ENCODE measurements at places on chromosomes 7 and 10.
A peak's percentile ranks its signal among the peaks of the same experiment; 100 is the strongest.

DNA sequence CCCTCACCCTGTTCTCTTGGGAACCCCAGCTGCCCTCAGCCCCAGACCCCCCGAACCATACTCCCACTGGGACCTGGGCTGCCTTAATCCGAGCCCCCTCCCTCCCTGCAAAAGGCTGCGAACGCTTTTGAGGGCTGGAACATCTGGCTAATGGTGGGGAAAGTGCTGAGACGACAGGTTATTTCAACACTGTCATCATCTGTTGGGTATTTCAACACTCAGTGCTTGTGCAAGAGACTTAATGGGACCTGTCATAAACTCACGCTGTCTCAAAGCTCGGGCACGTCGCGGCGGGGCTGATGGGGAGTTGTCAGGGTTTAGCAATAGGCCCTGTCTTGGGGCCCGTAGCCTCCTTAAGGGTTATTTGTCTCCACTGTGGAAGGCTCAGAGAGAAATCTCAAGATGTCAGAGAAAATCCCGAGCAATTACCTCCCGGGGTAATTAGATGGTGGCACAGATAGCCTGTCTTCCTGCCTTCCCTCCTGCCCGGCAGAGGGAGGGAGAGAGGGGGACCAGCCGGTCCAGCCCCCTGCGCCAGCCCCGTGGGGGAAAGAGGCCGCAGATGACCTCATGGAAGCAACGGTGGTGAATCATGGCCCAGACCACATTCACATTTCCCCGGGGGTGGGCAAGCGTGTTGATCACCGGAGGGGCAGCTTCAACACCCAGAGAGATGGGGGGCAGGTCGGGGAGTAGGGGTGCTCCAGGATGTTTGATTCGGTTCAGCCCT lies 88.7 kb upstream of the MYL10 start:
- peak; percentile 95 for DNase-seq

DNA sequence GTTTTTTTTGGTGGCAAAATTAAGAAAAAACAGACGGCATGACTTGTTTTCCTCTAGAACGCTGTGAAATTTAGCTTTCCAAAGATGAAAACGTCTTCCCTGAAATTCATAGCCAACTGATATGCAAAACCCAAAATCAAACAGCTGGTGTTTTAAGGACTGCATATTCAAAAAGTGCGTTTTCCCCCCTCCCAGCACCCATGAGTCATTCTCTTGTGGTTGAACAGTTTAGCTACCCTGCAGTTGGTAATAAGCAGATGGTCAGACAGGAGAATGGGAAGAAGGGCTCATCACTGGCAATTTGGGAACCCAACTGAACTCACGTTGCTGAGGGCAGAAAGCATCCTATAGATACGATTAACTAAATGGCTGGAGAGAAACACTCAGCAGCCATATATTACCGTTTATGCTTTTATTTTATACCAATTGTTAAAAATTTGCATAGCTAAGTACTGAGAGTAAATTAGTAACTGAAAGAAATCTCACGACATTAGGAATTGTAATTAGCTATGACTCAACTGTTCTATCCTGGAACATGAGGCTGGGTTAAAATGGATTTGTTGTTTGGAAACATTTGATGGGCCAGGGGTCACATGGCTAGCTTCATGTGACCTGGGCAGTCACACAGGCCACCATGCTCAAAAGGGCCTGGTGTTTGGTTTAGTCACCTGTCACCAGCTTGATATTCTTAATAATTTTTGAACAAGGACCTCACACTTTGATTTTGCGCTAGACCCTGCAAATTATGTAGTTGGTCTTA lies 343.1 kb downstream of the PHTF2 start:
- DNase-seq, result no peak

DNA sequence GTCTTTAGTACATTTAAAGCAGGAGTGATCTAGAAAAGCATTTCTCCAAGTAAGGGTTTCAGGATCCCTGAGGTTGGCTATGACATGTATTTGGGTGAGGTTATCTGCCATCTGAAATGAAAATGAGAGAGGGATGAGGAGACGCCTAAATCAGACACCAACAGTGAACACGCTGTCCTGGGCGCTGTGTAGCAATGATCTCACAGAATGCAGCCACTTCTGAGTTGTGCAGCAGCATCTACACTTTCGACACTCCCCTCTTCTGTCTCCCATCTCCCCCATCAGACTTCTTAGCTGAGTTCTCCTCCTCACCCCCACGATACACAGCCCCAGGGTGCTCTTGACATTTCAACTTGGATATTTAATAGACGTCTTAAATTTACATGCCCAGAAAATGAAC lies 95.4 kb downstream of the SVIL start:
- no peak for DNase-seq

GRCh38 chr10:8052956-8053445 lies 1.5 kb upstream of the GATA3 start:
- DNase-seq, result no peak

DNA sequence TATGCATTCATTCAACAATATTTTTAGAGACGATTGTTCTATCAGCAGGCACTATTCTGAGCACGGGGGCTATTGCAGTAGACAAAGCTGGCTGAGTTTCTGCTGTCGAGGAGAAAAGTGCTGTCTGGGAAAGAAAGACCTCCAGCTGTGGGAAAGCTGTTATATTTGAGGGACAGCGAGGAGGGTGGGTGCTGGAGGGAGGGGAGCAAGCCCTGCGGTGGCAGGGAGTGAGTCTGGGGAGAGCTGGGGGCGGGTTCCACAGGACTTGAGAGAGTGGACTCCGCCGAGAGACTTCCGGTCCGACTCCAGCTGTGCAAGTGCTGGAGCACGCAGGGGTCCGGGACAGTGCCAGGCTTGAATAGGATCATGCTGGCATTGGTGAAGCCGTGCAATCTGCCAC lies 602.1 kb upstream of the FOXK1 start:
- DNase-seq, result no peak

DNA sequence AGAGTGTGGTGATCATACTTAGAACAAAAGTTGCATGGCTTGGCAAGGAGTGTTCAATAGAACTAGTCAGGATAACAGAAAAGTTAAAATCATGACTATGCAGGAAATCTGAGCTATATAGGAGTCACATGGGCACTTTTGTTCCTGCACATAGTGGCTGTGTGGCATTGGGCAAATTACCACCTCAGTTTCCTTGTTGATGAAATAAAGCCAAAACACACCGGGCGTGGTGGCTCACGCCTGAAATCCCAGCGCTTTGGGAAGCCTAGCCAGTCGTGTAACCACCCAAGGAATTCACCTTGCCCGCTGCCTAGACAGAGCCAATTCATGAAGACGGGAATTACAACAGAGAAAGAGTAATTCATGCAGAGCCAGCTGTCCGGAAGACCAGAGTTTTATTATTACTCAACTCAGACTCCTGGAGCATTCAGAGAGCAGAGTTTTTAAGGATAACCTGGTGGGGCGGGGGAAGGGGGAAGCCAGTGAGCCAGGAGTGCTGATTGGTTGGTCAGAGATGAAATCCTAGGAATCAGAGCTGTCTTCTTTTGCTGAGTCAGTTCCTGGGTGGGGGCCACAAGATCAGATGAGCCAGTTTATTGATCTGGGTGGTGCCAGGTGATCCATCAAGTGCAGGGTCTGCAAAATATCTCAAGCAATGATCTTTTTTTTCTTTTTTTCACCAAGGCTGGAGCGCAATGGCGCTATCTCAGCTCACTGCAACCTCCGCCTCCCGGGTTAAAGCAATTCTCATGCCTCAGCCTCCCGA lies 6.4 kb upstream of the MKRN1 start:
- DNase-seq, result no peak
